ENCODE measurements at places on chromosomes 13 and 19.

- DNase-seq = no peak
Measured at GRCh38 chr13:40379794-40380578, 286.5 kb downstream of the FOXO1 start.

DNA sequence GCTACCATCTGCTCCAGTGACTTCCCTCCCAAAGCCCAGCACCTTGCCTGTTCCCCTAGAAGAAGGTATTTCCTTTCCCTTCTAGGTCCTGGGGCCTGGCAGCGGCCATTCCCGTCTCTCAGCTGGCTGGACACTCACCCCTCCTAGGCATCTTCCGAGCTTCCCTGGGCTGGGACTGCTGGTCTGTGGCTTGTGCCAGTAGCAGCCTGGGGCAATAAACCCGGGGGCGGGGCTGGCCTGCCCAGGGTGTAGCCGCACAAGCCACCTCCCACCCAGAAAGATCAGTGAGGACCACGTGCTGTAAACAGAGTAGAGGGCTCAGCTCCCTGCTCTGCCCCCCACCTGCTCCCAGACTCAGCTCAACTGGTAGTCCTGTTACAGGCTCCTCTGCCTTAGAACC is 15.0 kb downstream of the LIPE start:
- no peak for DNase-seq

GRCh38 chr13:26680123-26680450 is 80.5 kb downstream of the GPR12 start:
- no peak for DNase-seq

- DNase-seq = no peak
Measured at GRCh38 chr19:10453852-10454251, 33.5 kb downstream of the PDE4A start.

- DNase-seq = no peak
Measured at GRCh38 chr13:74187564-74187963, 53.4 kb upstream of the KLF12 start.

GRCh38 chr19:8600816-8601215 is 9.7 kb downstream of the ADAMTS10 start:
- DNase-seq = no peak

GRCh38 chr19:2529473-2529918 is 53.6 kb downstream of the GADD45B start:
- DNase-seq = no peak

- DNase-seq = no peak
Measured at GRCh38 chr13:71871176-71871754, 4.3 kb upstream of the DACH1 start.

DNA sequence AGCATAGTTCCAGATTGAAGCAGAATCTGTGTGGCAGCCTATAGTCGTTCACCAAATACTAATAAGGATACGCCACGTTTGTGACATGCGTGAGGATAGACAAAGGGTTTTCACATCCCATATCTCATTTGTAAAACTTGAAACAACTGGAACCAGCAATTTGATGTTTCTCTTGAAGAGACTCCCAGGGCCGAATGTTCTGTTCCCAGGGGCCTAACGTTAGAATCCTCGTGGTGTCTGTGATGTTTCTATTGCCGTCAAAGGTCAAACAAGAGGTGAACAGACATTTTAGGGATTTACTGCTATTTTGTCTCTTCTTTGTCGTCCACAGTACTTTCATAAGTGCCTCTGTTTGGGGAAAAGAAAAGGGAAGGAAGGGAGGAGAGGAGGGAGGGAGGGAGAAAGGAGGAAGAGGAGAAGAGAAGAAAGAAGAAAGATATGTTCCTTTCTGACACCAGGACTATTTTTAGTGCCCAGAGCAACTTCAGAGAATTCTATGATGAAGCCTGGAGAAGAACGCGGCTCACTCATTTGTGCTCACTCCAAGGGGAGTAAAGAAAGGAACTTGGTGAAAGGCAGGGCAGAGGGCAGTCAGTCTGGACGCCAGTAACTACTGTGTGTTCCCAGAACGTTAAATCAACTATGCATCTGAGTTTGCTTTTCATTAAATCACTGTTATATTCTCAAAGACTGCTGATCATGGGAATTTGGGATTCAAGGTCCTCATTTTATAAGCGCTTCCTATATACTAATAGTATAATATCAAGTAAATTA is 154.5 kb downstream of the DCT start:
- DNase-seq = no peak

DNA sequence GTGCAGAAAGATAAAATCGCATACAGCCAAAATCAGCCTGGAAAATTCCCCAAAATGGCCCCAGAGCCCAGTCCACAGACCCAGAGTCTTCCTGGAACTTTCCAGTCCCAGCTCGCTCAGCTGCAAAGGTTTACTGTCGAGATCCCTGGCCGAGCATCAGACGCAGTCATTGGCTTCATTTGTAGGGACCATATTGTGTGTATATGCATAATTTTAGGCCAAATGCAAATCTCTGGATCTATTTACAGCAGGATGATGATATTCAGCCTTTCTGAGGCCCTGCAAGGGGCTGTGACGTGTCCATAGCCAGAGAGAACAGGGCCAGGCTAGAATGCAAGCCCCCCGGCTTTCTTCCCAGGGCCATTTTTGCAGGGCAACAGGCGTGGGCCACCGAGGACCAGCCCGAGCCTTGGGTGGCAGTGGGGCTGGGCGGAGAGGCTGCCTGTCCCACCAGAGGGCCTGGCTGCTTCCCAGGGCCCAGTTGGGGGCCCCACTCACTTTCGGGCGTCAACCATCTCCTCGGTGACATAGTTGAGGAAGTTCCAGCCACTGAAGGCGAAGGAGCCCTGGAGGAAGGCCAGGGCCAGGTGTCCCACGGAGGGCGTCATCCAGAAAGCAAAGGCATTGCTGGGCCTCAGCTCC is 13.7 kb downstream of the SLC7A10 start:
- no peak for DNase-seq

DNA sequence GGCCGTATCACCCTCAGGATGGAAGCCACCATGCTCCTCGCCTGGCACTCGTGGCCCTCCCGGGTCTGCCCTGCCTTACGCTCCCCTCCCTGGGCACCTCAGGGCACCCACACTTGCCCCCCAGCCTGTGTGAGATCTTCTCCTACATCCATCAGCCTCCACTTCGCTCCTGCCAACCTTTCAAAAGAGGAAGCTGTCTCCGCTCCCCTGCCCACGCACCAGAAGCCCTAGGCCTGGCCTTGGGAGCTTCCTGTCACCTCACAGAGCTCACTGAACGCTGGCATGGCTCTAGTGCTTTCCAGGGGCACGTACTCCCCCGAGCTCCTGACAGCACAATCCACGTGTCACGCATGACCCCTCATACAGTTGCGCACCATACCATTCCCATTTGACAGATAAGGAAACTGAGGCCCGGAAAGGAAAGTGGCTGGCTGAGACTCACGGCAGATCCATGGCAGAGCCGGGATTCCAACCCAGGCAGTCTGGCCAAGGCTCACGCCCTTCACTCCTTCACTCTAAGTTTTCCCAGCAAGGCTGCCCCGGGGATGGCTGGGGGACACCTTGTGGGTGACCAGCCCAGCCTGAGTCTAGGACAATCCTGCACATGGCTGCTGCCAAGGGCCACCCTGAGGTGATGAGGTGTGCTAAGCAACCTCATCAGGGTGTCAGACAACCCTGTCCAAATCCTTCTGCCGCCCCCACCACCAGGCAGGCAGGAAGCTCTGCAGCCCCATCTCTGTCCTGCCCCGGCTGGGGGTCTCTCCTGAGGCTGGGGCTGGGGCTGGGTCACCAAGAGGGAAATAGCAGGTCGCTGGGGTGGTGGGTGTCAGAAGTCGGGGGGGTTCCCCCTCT is 19.3 kb downstream of the PPP1R12C start:
- no peak for DNase-seq

Data from ureter (tissue), 1 donor.